ENCODE measurements at places on chromosomes 2 and 18.

GRCh38 chr18:51659781-51660180 is 462.3 kb upstream of the MEX3C start:
- DNase-seq, result no peak

GRCh38 chr2:147345246-147345645 is 499.6 kb upstream of the ACVR2A start:
- no peak for DNase-seq

- DNase-seq, result no peak
Measured at GRCh38 chr2:157413326-157414035, 30.4 kb downstream of the CYTIP start.

DNA sequence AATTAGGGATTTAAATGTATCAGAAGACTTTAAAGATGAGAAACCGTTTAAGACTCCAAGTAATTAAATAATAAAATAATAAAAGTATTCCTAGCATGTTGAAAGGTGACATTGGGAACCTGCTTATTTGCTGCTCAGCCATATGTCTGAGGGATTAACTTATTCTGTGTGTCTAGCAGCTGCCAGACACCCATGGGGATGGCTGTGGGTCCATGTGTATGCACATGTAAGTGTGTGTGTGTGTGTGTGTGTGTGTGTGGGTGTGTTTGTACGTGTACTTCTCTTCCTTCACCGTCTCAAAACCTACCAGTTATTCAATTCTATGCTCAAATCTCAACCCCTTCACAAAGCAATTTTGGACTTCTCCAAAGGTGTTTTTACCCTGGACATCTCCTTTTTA is 124.5 kb downstream of the SETBP1 start:
- no peak for DNase-seq

DNA sequence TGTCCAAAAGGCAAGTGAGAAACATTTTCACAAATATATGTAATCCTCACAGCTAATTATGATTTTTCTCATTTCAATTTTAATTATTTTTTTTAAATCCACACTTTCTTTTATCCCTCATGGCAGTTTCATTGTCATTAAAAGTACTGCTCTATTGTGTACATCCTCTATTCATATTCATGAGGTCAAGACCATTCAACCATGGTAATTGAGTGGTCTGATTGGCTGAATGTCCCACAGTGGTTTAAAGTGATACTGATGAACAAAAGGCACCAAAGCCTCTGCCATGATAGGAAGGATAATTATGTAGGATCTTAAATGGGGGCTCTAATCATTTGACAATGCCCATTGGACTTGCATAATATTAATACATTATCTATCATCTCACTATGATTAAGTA is 108.4 kb upstream of the EPHA4 start:
- no peak for DNase-seq

- no peak for DNase-seq
Measured at GRCh38 chr2:196383799-196384198, 212.4 kb upstream of the STK17B start.

- DNase-seq, result no peak
Measured at GRCh38 chr2:146229508-146230155, 1615.2 kb upstream of the ACVR2A start.

DNA sequence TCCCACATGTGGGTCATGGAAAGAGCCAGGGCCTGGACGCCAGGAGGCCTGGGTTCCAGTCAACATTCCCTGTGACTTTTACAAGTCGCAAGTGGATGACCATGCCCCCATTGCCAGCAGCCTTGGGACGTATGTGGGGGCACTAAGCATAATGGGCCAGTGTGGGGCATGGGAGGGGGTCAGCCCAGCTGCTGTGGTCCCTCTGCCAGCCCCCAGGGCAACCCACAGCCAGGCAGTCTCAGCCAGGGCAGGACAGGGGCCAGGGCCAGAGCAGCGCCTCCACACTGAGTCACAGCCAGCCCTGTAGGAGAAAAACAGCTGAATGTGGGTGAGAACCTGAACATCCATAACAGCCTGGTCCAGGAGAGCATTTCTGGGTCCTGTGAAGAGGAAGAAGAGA is 173.2 kb downstream of the GFPT1 start:
- DNase-seq, result no peak

- no peak for DNase-seq
Measured at GRCh38 chr2:126766295-126766968, 110.5 kb downstream of the GYPC start.

- DNase-seq, result no peak
Measured at GRCh38 chr2:233700028-233700635, 7.4 kb downstream of the UGT1A6 start.

DNA sequence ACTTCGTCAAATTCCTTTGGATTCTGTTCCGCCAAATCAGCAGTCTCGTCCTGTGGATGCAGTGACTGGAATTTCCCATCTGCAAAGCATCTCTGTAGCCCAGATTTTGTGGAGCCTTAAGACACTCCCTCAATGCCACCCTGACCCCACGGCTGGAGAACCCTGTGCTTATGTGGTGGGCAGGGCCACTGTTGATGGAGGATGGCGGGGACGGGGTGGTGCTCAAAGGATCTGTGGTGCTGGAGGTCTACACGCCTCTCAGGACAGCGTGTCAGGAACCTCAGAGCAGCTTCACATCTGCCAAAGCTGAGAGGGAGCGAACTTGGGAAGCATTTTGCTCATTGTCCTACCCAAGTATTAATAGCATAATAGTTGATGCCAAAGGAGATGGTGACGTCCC is 200.1 kb downstream of the MGAT5 start:
- DNase-seq, result no peak
